Fibroblast of lung (primary cell): ENCODE measurements at places on chromosomes 3 and 15. TPM values are rescaled to one million over a fixed set of nuclear protein-coding genes. Genes with fewer than 3 reads are reported as not detected.

AGBL1 gene
- total RNA-seq = not detected in 2 replicates

CDHR4 gene
- total RNA-seq = under 0.01 TPM in 1 of 2 replicates, not detected in the other

DNA sequence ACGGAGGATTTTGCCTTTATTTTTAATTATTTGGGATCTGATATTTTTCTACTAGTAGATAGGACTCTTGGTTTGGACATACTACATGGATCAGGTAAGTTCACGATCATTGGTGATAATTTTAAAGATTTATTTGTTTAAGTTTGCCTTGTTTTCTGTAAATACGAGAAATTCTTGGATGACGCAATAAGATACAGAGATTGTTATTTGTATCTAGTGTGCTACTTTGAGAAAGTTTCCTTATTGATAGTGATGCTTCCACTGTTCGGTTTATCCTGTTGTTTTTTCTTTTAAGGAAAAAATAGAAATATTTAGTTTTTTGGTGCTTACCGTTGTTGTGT is 577 bp downstream of the CHD2 start:
- DNase-seq = peak; percentile 29

- DNase-seq = peak; percentile 96
Measured at GRCh38 chr3:185807445-185808068, 17.3 kb downstream of the IGF2BP2 start.

DNA sequence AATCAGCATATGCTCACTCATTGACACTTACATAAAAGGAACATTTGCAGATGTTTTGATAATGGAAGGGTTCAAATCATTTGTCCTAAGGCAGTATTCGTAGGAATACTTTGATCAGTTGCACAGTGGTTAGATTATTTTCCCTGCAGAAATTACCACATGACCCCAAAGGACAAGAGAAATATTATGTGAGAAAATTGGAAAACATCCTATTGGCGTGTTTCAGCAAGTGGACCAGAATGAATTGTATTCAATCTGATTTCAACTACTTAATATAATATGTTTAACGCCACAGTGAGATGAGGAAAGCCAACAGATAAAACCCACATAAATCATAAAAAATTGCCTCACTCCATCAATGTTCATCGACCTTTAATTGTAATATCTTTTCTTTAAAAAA is 195.0 kb upstream of the MDFIC2 start:
- DNase-seq = no peak

GRCh38 chr3:171230865-171231264 is 204.3 kb upstream of the SLC2A2 start:
- peak; percentile 12 for DNase-seq
